ENCODE measurements at places on chromosomes 16 and 17. TPM values are rescaled to one million over a fixed set of nuclear protein-coding genes. Genes with fewer than 3 reads are reported as not detected.

The ABCC11 gene
- 0.18 TPM for polyA plus RNA-seq

The NUPR1 gene
- 27.9 TPM for polyA plus RNA-seq

The PERCC1 gene
- 0.20 TPM for polyA plus RNA-seq

The GRIN2C gene
- polyA plus RNA-seq: 0.71 TPM

The NOTUM gene
- 4.9 TPM for polyA plus RNA-seq

The CDK3 gene
- 4.6 TPM for polyA plus RNA-seq

The ARL5C gene
- polyA plus RNA-seq: 0.59 TPM

The CIBAR2 gene
- not detected for polyA plus RNA-seq

The PDIA2 gene
- 0.68 TPM for polyA plus RNA-seq

The PIGL gene
- polyA plus RNA-seq: 15.2 TPM

The CWC25 gene
- polyA plus RNA-seq: 13.9 TPM

The MYH2 gene
- polyA plus RNA-seq: 74.3 TPM

The CAMKK1 gene
- 8.4 TPM for polyA plus RNA-seq

The CLEC19A gene
- polyA plus RNA-seq: 0.16 TPM

The ADGRG3 gene
- polyA plus RNA-seq: 0.29 TPM

The DNASE1L2 gene
- polyA plus RNA-seq: 1.1 TPM

The TERB1 gene
- polyA plus RNA-seq: not detected

- DNase-seq: no peak
Measured at GRCh38 chr16:79971237-79971572, 370.7 kb upstream of the MAF start.

GRCh38 chr16:79874391-79874790, 273.9 kb upstream of the MAF start:
- no peak for DNase-seq

DNA sequence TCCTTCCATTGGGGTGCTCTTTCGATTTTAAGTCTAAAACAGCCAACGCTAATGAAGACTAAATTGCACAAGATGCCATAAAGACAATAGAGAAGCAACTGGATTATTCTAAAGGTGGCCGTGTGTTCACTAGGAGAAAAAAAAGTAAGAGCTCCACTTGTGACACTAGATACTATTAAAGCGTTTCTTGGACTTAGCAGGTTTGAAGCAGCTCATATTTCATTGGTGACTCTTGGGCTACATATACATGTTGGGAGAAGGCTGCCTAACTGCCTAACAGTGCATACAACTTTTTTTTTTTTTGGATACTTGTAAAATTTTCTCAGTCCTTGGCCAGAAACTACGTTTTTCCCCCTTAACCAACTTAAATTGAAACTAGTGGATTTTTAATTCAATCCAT, 111.8 kb upstream of the NOG start:
- no peak for DNase-seq

DNA sequence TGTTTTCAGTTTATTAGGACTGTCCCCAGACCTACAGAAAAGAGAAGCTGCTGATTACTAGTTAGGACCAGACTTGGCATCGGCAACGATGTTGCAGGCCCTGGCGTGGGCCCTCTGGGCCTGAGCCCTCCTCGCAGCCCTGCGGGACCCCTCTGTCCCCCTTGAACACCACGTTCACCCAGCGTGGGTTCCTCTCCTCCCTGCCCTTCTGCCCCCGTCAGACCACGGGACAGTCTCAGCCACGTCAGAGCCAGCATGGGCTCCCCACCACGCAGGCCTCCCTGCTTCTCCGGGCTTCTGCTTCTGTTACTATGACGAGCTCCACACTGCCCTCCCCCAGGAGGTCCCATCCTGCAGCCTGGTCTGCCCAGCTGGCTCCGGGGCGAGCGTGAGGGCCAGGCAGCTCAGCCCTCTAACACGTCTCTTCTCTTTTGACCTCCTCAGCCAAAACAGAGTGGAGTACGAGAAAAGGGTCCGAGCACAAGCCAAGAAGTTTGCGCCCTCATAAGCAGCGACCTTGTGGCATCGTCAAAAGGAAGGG, 9.1 kb upstream of the BAIAP3 start:
- DNase-seq: no peak

DNA sequence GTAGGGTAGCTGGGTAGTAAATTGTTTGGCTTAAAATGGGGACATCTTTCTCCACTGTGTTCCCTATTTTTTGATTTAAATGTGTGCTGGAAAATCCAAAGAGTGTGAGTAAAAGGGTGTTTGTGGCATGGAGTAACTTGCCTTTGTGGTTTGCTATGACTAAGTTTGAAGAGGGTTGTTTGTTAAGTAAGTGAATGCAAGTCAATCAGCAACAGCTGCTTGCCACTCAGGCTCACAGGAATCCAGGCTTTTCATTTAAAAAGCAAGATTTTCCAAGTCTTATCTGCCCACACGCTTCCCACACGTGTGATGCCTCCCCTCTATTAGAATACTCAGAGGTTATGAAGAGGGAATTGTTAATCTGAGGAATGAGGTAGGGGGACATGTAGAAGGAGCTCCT, 847.7 kb upstream of the RBFOX1 start:
- DNase-seq: no peak

GRCh38 chr16:73459586-73459985, 411.7 kb upstream of the ZFHX3 start:
- DNase-seq: no peak

DNA sequence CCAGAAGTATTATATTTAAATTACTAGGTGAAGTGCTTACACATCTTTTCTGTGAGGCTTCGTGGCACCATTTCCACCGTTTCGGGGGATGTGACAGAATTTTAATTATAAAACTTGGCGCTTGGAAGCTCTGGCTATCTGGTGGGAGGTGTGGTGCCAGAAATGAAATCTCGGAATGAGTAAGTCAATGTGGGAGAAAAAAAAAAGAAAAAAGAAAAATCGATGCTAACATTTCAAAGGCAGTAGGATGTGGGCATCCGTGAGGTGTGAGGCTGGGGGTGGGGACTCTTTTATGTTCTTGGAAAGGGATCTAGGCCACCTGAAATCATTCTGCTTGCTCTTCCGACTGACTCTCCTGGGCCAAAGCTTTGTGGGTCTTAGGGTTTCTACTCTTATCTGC, 21.9 kb downstream of the CPPED1 start:
- no peak for DNase-seq

GRCh38 chr17:1611715-1612114, 16.9 kb downstream of the SLC43A2 start:
- DNase-seq: no peak

- peak; percentile 78 for DNase-seq
Measured at GRCh38 chr17:43360376-43360738, 38.4 kb upstream of the ARL4D start.

DNA sequence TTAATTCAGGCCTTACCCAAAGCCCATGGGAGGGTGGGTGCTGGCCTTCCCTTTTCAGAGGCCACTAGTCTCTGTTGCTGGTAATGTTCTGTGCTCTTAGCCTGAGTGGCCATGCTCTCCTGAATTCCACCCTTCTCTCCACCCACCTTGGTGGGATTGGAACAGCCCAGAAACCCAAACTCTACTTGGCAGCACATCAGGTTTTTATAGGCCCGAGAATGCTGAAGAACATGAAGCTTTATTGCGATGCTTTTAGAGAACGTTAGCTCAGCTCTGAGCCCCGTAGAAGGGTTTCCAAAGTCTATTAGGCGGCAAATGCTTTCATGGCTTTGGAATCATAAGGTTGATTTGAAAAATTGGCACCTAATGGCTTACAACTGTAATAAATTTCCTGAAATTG, 209.3 kb downstream of the MSI2 start:
- no peak for DNase-seq

- DNase-seq: no peak
Measured at GRCh38 chr17:45008216-45008615, 40.1 kb upstream of the C1QL1 start.

DNA sequence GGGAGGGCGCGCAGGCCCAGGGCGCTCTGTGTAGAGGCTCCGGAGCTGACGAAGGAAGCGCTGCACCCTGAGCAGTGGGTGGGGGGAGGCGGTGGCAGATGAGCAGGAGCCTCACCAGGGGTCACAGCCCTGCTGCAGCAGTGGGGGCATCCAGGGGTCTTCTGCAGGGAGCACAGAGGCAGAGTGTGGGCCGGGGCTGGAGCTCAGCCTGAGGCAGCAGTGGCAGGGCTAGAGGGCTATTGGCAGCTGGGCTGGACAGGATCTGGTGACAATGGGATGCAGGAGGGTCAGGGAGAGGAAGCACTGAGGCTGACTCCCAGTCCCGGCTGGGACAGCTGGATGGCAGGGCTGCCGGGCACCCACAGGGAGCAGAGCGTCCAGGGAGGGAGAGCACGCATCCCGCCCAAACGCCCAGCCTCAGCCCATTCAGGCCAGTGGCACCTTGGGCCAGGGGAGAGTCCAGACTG, 21.0 kb downstream of the KDM8 start:
- DNase-seq: no peak

GRCh38 chr16:85040685-85041084, 13.1 kb downstream of the KIAA0513 start:
- DNase-seq: no peak

DNA sequence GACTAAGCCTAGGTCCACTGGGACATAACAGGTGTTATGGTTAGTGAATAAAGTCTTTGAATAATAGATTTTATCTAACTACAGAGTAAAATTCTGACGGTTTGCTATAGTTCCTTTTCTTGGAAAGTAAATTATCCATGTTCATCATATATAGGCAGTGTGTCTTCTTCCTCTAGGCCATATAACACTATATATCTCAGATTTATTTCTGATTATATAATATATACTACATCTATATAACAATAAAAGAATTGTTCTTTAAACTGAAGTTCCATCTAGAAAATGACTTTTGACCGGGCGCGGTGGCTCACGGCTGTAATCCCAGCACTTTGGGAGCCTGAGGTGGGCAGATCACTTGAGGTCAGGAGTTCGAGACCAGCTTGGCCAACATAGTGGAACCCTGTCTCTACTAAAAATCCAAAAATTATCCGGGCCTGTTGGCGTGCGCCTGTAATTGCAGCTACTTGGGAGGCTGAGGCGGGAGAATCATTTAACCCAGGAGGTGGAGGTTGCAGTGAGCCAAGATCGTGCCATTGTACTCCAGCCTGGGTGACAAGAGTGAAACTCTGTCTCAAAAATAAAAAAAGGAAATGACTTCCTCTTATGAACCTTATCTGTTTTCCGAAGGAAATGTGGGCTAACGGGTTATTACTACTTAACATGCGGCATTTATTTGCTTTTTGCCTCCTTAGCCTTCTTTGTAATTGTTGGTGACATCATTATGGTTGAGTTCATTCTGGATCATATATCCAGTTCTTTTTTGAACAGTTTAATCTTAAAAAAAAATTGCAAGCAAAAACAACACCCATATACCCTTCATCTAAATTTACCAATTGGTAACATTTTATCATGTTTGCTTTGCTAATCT, 29.2 kb downstream of the NOL11 start:
- DNase-seq: no peak

- no peak for DNase-seq
Measured at GRCh38 chr16:60041671-60042070, 1307.6 kb upstream of the GOT2 start.

GRCh38 chr17:47077576-47077975, 98.5 kb upstream of the RPRML start:
- DNase-seq: no peak

DNA sequence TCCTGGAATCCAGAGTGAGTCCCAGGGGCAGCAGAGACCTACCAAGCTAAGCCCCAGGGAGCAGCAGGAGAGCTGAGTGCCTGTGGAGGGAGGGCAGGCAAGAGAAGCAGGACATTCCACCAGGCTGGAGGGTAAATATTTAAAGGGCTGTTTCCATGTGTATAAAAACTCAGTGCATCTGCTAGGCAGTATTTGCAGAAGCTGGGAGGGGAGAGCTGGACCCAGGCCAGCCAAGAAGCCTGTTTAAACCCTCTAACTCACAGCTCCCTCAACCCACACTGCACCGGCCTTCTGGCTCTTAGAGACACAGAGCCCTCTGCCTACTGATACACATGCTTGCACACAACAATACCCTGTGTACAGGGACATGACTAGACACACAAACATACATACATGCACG, 22.5 kb upstream of the TMEM132E start:
- DNase-seq: no peak

DNA sequence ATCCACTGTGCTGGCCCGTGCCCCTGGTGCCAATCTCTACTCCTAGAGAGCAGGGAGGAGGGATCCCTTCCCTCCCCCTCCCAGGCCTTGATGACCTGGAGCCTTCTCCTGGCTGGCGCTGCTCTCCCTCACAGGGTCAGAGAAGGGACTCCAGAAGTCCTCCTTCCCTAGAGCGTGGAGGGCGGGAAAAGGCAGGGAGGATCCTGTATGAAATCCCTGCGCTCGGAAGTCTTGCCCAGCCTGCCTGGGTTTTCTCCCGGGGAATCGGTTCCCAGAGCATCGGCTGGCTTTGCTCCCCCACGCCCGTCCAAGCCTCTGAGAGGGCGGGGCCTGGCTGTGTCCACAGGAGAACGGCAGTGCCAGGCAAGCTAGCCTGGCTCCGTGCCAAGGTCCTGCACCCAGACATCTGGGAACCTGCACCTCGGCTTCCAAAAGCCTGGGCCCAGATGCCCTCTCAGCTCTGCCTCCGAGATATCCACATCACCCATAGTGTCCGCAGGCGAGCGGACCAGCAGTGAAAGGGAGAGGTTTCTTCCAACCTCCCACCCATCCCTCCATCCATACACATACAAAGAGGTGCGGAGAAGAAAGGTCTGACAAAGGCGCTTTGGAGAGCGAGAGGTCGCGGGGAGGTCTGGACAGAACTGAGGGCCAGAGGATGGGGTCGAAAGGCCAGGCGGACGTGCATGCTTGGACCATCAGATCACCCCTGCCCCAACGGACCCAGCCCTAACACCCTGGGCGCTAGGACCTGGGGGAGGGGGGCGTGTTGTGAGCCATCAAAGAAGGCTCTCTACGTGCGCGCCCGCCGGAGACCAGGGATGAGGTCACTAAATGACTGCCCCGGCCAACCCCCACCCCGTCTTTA, 1.1 kb downstream of the MPP2 start:
- peak; percentile 40 for DNase-seq

- no peak for DNase-seq
Measured at GRCh38 chr16:53057658-53058057, 2.9 kb downstream of the CHD9 start.

GRCh38 chr16:17229766-17230165, 241.0 kb downstream of the XYLT1 start:
- no peak for DNase-seq

GRCh38 chr17:73733517-73733916, 89.3 kb upstream of the SDK2 start:
- DNase-seq: no peak

GRCh38 chr17:50210240-50211225, 9.1 kb upstream of the COL1A1 start:
- no peak for DNase-seq

GRCh38 chr17:82528484-82529265, 9.1 kb downstream of the FOXK2 start:
- no peak for DNase-seq

GRCh38 chr17:18968945-18969887, 17.3 kb downstream of the SLC5A10 start:
- DNase-seq: no peak

- no peak for DNase-seq
Measured at GRCh38 chr16:84839054-84839453, 19.3 kb downstream of the CRISPLD2 start.

DNA sequence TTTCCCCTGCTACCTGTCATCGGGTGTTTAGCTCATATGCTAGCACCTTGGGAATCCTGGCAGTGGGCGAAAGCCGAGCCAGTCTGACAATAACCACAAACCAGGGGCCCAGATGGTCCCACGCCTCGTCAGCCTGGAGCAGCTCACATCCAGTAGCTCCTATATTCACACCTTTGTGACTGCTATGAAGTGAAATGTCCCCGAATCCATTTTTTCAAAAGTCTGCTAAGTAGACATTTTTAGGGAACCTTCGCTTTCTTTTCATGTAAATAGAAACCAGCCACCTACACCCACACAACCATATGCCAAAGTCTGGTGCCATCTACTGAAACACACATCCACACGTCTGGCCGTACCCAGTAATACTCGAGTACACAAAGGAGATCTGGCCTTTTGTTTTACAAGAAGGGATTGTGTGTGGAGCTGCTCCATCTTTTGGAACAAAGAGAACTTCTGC, 176.8 kb downstream of the SLC39A11 start:
- DNase-seq: no peak
